ENCODE measurements at places on chromosomes 16 and 17. TPM values are rescaled to one million over a fixed set of nuclear protein-coding genes. Genes with fewer than 3 reads are reported as not detected.

GRCh38 chr16:11094075-11094856 lies 149.9 kb downstream of the CLEC16A start:
- peak; percentile 24 for DNase-seq

GRCh38 chr17:76246080-76247066 lies 6.1 kb upstream of the RNF157 start:
- peak; percentile 85 for DNase-seq

DNA sequence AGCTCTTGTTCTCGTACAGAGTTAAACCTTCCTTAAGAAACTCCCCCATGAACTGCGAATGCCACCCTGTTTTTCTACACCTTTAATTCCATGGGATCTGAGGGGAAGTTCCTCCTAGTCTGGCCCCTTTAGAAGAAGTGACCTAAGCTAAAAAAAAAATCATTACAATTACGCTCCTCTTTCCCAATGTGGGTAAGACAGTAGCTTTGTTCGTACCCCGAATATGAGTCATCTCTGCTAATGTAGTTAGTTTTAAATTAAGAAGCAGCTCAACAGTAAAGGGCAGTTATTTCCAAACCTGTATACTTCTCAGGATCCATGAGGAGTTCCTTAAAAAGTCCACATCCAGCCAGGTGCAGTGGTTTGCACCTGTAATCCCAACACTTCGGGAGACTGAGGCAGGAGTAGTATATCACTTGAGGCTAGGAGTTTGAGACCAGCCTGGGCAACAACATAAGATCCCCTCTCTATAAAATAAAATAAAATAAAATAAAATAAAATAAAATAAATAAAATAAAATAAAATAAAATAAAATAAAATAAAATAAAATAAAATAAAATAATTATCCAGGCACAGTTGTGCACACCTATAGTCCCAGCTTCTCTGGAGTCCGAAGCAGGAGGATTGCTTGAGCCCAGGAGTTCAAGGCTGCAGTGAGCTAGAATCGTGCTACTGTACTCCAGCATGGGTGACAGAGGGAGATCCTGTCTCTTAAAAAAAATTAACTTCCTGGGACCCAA lies 26.1 kb downstream of the RCVRN start:
- no peak for DNase-seq

DNA sequence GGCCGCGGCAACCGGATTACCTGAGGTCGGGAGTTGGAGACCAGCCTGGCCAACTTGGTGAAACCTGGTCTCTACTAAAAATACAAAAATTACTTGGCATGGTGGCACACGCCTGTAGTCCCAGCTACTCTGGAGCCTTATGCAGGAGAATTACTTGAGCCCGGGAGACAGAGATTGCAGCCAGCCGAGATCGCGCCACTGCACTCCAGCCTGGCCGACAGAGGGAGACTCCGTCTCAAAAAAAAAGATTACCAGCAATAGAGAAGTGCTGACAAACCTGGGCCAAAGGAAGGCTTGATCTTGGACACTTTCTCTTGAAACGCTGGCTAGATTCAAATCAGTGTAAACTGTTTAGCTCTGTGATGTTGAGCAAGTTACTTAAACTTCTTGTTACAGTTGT lies 4.3 kb downstream of the MT1H start:
- no peak for DNase-seq

GRCh38 chr17:53719229-53719628 lies 103.5 kb upstream of the KIF2B start:
- DNase-seq, result no peak

Gene PRSS33
- 0.13 TPM for polyA plus RNA-seq

Gene RHBDF1
- polyA plus RNA-seq, result 18.3 TPM

Gene TRIM72
- 0.10 TPM for polyA plus RNA-seq

Gene ZG16B
- 4.3 TPM for polyA plus RNA-seq

Gene HOXB7
- 3.5 TPM for polyA plus RNA-seq

Gene MYH8
- 2.1 TPM for polyA plus RNA-seq
